ENCODE measurements at places on chromosomes 13 and 19.

DNA sequence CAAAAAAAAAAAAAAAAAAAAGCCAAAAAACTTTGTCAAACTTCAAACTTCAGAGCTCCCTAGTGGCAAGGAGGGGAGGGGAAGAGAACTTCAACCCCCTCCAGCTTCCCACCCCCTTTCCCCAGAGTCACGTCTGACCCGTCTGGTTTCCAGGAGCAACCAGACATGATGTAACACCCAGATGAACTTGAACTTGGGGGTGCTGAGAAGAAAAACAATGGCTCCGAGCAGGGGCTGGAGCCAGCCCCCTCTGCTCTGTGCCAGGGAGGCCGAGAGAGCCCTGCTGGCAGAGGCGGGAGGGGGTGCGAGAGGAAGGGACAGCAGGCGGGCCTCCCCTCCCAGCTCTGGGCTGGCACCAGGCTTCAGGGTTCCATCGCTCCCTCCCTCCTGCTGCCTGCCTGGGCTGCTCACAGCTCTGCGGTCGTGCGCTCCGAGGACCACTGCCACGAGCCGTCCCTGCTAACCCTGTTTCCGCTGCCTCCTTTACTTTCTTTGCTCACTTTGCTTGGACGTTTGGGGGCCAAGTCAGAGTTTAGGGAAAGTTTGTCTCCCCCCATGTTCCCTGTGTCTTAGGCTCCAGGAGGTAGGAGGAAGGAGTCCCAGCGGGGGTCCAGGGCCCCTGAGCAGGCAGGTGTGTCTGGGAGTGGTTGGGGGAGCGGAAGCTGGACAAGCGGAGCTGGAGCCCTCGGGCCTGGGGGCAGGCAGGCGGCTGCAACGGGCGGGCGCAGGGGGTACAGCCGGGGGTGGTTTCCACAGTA lies 11.1 kb downstream of the LYL1 start:
- peak; percentile 89 for DNase-seq

DNA sequence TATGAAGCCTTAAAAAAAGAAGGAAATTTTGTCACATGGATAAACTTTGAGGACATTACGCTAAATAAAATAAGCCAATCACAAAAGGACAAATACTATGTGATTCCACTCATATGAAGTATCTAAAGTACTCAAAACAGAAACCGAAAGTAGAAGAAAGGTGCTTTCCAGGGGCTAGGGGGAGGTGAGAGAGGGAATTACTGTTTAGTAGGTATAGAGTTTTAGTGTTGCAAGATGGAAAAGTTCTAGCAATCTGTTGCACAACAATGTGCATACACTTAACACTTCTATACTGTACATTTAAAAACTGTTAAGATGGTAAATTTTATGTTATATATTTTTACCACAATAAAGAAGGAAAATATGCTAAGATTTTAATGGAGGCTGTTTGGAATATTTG lies 83.0 kb downstream of the POLR1D start:
- DNase-seq = no peak

GRCh38 chr13:36059321-36059720 lies 71.9 kb downstream of the DCLK1 start:
- DNase-seq = no peak

- no peak for DNase-seq
Observed at GRCh38 chr19:1671716-1672037, 19.3 kb upstream of the TCF3 start.
